Naive thymus-derived CD8-positive, alpha-beta T cell (primary cell): ENCODE measurements at places on chromosomes 1 and 21. TPM values are rescaled to one million over a fixed set of nuclear protein-coding genes. Genes with fewer than 3 reads are reported as not detected.

The MROH7 gene
- polyA plus RNA-seq = not detected

The AGT gene
- polyA plus RNA-seq = not detected

DNA sequence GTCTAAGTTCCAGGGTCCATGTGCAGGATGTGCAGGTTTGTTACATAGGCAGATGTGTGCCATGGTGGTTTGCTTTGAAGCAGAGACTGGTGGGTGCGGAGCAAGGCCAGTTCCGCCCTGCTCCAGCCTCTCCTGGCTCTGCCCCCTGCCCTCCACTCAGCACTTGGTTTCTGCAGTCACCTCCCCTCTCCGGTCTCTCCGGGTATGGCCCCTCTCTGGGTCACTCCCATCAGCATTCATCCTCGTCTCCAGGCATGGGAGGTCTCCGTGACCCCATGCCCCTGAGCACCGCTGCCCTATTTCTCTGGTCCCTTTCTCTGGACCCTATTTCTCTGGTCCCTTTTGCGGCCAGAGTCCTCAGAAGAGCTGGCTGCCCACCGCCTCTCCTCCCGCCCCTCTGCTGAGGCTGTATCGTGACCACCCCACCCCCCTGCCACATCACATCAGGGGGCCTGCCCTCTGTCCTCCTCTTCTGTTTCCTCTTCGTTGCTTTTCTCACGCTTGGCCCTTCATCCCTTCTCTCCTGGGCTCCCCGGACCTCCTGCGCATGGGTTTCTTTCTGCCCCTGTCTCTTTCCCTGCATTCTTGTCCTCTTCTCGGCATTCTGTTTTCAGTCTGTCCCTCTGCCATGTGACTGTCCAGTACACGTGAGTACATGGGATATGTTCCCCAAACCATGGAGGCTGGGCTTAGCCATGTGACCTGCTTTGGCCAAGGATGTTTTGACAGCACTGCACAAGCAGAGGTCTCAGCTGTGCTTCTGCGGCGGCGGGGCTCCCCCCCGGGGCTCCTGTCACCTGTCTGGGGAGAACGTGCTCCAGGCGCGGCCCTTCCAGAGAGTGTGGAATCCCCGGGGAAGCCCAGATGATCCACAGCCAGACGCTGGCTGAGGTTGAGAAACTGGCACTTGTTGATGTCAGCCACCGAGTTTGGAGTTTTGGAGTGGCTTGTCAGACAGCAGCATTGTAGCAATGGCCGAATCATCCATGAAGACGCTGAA lies 54.4 kb upstream of the C1orf174 start:
- no peaks in the 10 kb centered on the region for H3K36me3 ChIP-seq
- no peak for DNase-seq
- no peak overlapping the region for H3K4me3 ChIP-seq
- H3K27ac ChIP-seq = no peak overlapping the region
- H3K27me3 ChIP-seq = peaks cover 22% of the 10 kb centered on the region

DNA sequence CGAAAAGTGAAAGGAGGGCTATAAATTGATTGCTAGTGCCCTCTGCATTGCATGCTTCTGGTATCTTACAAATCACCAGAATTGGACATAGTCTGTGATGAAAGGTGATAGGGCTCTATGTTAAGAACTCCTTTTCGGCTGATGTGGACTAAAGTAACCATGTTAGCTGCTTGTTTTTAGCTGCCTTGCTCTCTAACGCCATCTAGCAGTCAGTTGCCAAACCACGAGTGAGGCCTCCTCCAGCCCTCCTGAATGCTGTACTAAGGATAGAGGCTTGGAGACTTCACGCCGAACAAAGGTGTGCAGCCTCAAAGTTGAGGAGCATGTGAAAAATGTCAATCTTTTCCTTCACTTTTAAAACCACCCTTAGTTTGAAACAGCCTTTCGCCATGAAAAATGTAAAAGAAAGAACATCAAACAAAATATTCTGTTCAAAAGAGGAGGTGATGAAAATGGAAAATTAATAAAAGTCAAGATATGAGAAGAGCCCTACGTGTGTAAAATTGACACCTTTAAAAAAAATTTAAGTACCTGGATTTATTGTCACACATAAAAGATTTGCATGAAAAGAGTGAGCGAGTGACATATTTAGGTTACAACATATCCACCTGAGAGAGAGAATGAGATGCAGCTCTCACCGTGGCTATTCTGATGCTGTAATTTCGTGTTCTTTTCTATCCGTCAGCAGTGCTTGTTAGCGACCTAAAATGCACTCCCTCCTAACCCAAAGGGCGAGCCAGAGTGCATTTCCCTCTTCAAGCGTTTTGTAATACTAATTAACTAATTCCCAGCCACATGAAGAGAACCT lies 8.1 kb downstream of the LRRC53 start:
- H3K36me3 ChIP-seq = no peaks in the 10 kb centered on the region
- no peak overlapping the region for H3K4me3 ChIP-seq
- peak; percentile 11 for DNase-seq
- H3K27ac ChIP-seq = no peak overlapping the region
- no peaks in the 10 kb centered on the region for H3K4me1 ChIP-seq

The COL24A1 gene
- not detected for polyA plus RNA-seq

DNA sequence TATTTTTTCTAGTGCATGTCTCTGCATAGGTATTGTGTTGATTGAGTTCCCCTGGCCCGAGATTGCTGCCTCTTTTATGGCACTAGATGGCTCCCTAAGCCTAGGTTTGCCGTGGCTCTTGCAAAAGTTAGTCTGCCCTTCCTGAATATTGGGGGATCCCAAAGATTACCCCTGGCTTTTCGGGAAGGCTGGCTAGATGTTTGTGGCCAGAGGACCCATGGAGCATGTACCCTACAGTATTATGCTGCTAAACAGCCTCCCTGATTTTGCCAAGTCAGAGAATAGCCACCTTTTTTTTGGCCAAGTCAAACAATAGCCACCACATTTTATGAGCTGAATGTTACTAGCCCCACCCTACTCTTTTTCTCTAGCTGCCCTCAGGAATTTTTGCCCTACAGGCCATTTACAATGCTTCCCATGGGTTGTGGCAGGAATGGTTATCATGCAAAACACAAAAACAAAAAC lies 343.2 kb downstream of the OLFM3 start:
- no peak overlapping the region for H3K4me3 ChIP-seq
- H3K27me3 ChIP-seq = peaks cover 12% of the 10 kb centered on the region
- DNase-seq = no peak
- peaks cover 18% of the 10 kb centered on the region for H3K36me3 ChIP-seq
- no peaks in the 10 kb centered on the region for H3K4me1 ChIP-seq
